ENCODE measurements at places on chromosomes 4 and X.

DNA sequence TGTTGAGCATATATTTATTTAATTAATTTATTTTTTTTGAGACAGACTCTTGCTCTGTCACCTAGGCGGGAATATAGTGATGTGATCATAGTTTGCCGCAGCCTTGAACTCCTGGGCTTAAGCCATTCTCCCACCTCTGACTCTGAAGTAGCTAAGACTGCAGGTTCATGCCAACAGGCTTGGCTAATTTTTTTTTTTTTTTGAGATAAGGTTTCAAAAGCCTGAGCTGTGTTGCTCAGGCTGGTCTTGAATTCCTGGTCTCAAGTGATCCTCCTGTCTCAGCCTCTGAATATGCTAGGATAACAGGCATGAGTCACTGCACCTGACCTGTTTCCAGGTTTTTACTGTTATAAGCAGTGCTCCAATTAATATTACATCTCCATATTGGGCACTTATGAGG, 4.8 kb downstream of the ADD1 start:
- no peak for DNase-seq

- DNase-seq: no peak
These were observed 195.6 kb downstream of the STIM2 start for GRCh38 chr4:27056281-27056680.

GRCh38 chrX:124212622-124213021, 119.8 kb upstream of the TEX13D start:
- peak; percentile 43 for DNase-seq

DNA sequence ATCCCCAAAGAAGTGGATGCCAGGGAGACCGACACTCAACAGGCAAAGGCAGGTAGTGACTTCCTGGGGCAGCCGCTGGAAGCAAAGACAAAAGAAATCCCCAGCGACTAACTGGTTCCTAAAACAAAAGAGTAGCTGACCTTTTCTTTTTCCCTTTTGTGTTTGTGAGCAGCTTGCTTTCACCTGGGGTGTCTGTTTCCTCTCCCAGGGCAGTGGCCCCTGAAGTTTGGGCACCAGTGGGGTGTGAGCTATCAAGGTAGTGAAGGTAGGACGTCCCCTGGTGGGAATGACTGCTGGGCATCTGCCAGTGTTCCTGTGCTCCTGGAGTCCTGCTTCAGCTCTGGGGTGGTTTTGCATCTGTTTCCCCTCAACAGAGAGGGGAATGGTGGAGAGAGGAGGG, 41.6 kb upstream of the STIM2 start:
- DNase-seq: no peak

- DNase-seq: no peak
These were observed 285.9 kb upstream of the ARSJ start for GRCh38 chr4:114265342-114265741.

GRCh38 chr4:48944756-48945241, 38.2 kb upstream of the OCIAD2 start:
- DNase-seq: peak; percentile 36

GRCh38 chr4:142406917-142407501, 439.1 kb downstream of the INPP4B start:
- peak; percentile 60 for DNase-seq

- no peak for DNase-seq
These were observed 48.8 kb downstream of the BMX start for GRCh38 chrX:15549189-15550012.

DNA sequence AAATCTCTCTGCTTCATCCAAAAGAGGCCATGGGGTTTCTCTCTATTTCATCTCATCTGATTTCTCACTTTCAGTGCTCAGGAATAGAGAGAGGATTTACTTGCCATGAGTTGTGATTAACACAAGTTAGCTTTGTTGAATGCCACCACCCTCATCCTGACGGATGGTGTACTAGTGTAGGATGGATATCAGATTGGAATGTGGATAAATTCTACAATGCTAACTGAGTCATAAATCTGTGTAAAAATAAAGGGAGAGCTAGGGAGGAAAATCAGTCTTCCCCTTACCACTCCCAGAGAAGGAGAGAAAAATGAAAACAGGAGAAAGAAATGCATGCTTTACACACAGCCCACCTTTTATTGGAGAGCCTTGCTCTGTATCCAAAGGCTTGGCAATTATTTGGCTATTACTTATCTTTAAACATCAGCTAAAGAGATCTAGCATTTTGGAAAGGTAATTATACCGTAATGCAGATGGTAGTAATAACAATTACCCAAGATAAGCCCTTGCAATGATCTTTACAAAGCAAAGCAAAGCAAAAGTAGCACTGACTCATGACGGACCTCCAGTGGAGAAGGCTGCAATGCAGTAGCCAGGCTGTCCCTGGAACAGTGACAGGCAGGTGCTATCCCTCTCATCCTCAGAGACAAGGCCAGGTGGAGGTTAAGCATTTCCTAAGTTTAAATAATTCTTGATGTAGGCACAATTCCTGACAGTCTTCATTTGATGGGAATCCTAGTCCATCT, 306.3 kb upstream of the PPARGC1A start:
- no peak for DNase-seq

- no peak for DNase-seq
These were observed 24.7 kb upstream of the LRAT start for GRCh38 chr4:154719087-154719486.

DNA sequence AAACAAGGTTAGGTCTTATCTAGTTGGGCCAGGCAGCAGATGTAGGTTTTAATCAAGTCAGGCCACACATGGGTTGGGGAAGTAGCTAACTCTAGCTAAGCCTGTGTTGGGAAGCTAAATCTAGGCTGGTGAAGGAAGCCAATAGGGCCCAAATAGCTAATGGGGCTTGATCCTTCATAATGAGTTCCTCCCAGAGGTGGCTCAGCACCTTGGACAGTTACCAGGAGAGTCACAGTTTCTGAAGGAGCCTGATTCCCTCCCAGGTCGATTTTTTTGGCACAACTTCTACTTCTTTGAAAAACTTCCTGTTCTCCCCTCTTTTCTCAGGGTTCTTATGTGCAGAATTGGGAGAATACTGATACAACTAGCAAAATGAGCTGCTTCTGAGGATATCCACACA, 242.5 kb upstream of the PRPS2 start:
- no peak for DNase-seq

Measured in stimulated activated CD4-positive, alpha-beta T cell treated with anti-CD3 and anti-CD28 coated beads, Interleukin-2, amount 100 ng/mL, for 24 hours (primary cell).